ENCODE measurements at places on chromosomes 4 and X.

- DNase-seq = no peak
Observed at GRCh38 chr4:168092176-168092712, at the start of gene ANXA10. Gene ANXA10 (plus strand): TSS chr4:168092537. CDS start chr4:168092701, 164 bp downstream.

- DNase-seq = no peak
Observed at GRCh38 chr4:98626350-98626749, 32.1 kb downstream of the TSPAN5 start.

- DNase-seq = no peak
Observed at GRCh38 chr4:54268151-54268550, 39.1 kb downstream of the PDGFRA start.

- no peak for DNase-seq
Observed at GRCh38 chr4:78737035-78737434, 39.1 kb upstream of the BMP2K start.

- DNase-seq = no peak
Observed at GRCh38 chr4:98262431-98262830, 1.2 kb downstream of the RAP1GDS1 start.

- no peak for DNase-seq
Observed at GRCh38 chr4:26135331-26135730, 185.5 kb upstream of the RBPJ start.

DNA sequence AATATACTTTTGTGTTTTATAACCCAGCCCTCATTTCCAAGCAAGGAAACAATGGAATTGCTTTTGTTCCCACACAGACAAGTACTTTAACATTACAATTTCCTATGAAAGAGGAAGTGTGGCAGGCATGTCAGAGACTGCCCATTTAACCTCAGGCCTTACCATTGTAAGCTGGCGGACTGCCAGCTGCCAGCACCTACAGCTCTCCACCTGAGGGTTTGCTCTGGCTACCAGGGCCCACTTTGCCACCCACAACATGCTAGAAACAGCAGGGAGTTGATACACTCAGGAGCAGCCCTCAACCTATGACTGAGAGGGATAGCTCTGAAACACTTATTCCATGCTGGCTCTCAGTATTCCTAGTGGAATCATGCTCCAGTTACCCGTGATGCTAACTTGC lies 152.3 kb upstream of the PRDX4 start:
- no peak for DNase-seq

GRCh38 chr4:124111922-124112321 lies 600.6 kb downstream of the ANKRD50 start:
- peak; percentile 20 for DNase-seq

DNA sequence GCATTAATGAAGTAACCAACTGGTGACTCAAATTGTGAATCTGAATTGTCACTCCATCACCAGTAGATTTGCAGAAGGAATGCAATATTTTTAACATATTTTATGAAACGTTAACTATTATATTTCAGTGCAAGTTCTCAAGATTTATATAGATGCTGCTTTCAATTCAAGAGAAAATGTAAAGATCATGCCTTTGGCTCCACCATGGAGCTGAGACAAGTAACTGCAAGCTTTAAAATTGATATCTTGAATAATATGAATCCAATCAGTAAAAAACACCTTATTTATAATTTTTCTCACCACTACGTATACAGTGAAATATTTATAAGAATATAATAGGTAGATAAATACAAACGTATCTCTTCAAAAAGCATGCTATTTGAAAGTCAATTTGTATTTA lies 27.8 kb upstream of the GALNTL6 start:
- no peak for DNase-seq

DNA sequence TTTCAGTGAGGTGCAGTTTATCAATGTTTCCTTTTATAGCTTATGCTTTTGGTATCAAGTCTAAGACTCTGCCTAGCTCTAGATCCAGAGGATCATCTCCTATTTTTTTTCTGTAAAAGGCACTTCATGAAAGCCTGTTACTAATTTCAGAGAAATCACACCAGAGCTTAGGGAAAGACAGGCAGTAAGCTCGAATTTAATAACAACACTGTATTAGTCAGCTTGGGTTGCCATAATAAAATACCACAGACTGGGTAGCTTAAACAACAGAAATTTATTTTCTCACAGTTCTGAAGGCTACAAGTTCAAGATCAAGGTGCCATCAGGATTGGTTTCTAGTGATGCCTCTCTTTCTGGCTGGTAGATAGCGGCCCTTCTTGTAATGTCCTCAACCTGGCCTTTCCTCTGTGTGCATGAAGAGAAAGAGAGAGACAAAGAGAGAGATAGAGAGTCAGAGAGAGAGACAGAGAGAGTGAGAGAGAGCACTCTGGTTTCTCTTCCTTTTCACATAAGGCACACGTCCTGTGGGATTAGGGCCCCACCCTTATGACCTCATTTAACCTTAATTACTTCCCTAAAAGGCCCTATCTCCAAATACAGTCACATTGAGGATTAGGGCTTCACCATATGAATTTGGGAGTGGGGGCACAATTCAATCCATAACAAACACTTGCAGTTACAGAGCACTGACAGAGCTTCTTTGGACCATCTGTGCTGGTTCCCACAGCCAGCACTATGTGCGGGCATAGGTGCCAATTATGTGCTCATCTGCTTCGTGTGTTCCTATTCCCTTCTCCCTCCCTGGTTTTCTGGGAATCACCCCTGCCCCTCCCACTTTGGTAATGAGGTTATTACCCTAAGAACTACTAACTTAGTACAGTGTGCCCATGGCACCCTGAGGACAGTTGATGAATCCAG lies 114.8 kb upstream of the MED14 start:
- DNase-seq = no peak

DNA sequence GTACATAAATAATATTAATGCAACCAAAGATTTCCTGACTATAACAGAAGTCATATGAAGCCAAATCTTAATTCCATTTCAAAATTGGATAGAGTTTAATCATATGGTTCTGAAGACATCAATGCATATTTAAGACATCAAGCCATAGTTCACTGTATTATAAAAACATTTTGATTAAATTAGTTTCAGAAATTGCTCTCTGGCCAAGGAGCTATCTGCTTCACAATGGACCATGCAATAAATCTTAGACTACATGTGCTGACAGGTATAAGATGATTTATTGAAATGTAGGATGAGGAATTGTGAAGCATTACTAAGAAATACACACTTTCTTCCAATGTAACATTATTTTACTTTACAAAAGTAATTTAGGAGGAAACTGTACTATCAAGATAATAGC lies 81.6 kb downstream of the MID1 start:
- no peak for DNase-seq

GRCh38 chr4:8435656-8436121 lies 4.8 kb downstream of the ACOX3 start:
- no peak for DNase-seq

- no peak for DNase-seq
Observed at GRCh38 chr4:105092768-105093167, 53.9 kb upstream of the TET2 start.
